Fibroblast of mammary gland (primary cell): ENCODE measurements at places on chromosomes 16 and 17.

DNA sequence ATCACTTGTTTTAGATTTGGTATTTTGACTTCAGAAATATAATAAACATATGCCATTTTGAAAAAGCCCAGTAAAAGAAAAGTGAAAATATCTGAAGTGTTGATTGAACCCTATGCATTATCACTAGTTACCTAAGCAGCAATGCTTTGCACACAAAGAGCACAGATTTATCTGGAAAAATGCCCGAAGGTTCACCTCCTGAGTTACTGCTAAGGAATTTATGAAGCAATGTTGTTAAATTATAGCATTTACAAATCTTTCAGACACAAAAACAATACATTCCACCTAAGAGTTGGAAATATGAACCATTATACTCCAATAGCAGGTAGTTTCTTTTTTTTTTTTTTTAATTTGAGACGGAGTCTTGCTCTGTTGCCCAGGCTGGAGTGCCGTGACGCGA, 38.9 kb upstream of the GHDC start:
- DNase-seq: peak; percentile 36

DNA sequence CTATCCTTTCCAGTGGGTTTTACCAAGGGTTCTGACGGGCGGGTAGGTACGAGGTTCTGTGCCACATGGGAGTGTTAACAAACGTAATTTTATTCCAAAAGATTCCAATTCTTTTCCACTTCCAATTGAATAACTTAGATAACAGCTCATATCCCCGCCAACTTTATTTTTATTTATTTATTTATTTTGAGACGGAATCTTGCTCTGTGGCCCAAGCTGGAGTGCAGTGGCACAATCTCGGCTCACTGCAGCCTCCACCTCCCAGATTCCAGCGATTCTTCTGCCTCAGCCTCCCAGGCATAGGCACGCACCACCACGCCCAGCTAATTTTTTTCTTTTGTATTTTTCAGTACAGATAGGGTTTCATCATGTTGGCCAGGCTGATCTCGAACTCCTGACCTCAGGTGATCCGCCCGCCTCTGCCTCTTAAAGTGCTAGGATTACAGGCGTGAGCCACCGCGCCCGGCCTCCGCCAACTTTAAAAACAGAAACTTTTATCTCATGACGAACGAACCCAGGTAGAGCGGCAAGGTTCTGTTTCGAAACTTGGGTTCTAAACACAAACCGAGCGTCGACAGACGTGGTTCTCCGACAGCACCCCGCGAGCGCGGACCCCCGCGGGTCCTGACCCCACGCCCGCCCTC, 613 bp downstream of the ECI1 start:
- DNase-seq: no peak

DNA sequence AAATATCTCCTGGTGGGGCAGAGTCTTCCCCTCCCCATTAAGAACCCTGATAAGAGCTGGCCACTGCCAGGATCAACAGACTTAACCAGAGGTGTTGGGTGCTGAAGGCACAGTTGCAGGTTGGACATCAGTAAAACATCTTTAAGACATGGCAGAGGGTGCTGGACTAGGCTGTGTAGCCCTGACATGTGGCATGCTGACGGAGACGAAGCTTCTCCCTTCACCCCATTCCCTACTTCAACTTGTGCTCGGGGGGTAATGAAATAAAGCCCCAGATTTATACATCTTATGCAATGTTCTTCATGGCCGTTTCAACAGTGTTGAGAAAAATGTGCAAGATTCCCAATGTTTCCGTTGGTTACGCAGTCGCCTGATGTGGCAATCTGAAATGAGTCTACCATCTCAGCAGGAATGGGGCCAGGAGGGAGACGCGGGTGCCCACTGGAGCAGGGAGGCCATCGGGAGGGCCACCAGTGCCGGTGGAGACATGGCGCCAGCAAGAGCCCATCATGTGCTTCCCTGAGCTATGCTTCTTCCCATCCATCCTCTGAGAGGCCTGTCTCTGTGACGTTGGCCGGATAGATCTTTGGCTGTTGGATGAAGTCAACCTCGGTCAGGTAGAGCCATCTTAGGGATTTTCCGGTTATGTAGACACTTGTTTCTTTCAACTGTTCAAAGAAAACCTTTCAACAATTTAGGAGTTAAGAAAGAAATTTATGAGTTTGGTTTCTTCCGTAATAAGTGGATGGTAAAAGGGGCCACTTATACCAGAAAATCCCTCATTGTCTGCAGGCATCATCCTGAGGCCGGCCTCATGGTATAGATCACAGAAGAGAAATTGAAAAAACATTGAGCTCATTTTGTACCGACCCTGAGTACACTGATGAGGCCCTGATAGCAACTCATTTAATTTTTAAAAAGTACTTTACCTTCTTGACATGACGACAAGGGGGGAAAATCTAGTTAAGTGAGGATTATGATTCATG, 6.4 kb downstream of the IRF8 start:
- no peak for DNase-seq

DNA sequence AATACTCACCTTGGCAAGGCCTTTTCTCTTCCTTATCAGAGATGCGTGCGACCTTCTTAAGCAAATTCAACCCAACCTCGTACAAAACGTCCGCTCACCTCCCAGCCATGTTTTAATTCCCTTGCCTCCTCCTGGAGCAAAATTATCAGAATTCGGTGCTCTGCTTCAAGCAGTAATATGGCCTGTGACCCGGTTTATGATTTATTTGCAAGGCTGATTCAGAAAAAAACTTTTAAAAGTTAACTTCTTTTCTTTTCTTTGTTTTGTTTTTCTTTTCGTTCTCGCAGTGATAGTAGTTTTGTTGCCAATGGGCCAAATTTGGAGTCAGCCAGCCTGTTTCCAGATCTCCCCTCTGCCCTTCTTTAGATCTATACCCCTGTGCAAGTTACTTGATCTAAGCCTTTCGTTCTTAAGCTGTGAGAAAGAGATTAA, at the start of gene PHLPP2:
Gene PHLPP2 (minus strand): TSS at position 382 of the 432 bp plus-strand sequence. CDS start 9,906 bp downstream, outside the sequence.
- peak; percentile 5 for DNase-seq

GRCh38 chr17:16449121-16449570, 33.8 kb downstream of the TRPV2 start:
- peak; percentile 81 for DNase-seq

GRCh38 chr16:31064882-31065461, 9.1 kb downstream of the ZNF668 start:
- peak; percentile 98 for DNase-seq

DNA sequence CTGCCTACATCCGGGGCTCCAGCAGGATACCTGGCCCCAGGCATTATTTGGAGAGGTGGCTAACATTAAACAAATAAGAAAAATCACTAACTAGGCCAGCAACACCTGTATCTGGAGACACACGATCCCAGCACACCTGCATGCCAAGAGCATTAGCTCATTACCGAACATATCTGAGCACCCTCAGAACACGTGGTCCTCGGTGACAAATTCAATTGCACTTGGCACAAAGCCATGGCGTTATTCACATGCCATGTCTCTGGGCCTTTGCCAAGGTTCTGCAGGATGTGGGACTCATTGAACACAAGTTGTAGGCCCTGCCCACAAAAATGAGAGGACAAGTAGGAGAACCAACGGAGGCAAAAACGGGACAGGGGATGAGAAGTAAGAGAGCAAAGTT, 552.3 kb downstream of the TOX3 start:
- DNase-seq: peak; percentile 5

GRCh38 chr17:73770115-73770848, 126.0 kb upstream of the SDK2 start:
- peak; percentile 94 for DNase-seq

DNA sequence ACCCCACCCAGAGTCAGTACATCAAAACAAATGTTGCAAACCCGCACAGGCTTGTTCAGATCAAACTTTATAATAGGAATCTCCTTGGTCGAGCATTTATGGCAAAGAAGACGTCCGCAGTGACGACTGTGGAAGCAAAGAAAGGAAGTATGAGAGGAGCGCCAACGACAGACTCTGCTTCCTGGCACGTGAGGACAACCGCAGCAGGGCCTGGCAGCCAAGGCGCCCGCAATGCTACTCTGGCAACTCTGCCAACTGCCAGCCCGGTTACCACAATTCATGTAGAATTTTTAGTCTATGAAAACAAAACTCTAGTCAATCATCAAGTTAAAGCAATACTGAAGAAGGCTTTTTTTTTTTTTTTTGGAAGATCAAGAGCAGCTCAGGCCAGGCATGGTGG, 24.8 kb downstream of the CYB5D2 start:
- no peak for DNase-seq

- no peak for DNase-seq
Observed at GRCh38 chr17:27616414-27616813, 14.6 kb upstream of the LGALS9 start.

- peak; percentile 9 for DNase-seq
Observed at GRCh38 chr17:73430848-73431247, 119.0 kb upstream of the CDC42EP4 start.

DNA sequence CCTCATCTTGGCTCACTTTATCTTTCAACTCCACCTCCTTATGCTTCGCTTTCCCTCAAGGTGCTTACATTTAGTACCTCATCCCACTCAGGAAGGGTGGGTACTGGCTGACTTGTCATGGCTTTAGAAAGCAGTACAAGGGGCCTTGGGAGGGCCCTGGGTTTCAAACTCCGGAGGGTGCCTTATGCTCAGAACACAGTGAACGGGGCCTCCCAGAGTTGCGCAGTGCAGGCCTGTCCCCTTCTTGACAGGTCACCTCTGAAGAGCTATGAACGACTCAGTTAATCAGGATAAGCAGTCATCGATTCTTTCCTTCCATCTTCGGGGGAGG, 6.0 kb downstream of the COG1 start:
- no peak for DNase-seq

DNA sequence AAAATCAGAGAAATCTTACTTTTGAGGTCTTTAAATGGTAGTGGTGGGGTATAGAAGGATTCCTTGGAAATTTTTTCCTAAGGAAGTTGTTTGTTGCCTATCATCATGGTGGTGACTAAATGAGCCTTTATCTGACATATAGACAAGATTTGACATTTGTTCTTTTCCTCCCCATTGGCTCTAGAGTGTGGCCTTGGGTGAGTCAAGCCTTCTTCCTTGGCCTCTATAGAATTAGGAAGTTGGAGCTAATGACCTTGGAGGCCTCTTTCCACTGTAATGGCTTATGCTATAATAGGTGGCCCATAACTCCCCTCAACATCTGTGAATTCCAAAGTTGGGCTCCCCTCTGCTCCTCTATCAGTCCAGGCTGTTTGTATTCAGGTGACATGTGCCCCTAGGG, 79.1 kb upstream of the HNF1B start:
- DNase-seq: no peak

- DNase-seq: peak; percentile 71
Observed at GRCh38 chr17:77471984-77472461, 331.3 kb downstream of the SEC14L1 start.

- no peak for DNase-seq
Observed at GRCh38 chr16:4082474-4083044, 33.7 kb downstream of the ADCY9 start.

GRCh38 chr17:9677896-9678295, 32.6 kb downstream of the USP43 start:
- DNase-seq: no peak

DNA sequence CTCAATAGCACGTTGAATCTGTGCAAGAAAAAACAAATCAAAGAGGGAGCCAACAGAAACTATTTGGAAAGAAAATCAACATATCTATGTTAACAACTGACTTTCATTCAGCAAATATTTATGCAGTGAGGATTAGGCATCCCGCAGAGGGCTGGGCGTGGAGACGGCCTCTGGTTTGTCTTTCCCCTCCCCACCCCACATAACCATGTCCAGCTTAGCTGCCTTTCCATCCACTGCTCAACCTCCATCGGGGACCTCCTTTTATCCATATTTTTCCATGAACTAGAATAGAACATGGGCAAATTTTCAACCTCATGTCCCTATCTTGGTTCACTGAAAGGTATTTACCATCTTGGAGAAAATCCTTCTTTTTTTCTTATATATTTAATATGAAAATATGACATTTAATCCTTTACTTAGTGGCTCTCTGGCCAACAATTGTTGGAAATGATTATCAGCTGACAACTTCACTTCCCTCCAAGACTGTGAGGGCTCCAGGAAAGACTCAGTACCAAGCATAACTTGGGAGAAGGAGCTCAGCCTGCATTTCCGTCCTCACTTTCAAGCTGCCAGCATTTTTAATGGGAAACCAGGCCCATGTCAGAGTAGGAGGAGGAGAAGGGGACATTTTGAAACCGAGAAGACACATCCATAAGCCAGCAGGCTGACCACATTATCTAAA, 462.6 kb upstream of the MAF start:
- no peak for DNase-seq

DNA sequence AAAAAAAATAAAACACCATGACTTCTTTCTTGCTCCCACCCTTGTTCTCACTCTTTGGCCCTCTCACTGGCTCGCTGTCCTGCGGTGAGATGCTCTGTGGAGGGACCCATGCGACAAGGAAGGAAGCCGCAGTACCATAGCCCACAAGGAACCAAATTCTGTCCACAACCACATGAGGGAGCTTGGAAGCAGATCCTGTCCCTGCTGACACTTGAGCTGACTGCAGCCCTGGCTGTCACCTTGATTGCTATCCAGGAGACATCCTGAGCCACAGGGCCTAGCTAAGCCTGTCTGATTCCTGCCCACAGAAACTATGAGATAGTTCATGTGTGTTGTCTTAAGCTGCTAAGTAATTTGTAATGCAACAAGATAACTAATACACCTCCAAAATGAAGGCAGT, 4.8 kb upstream of the MT2A start:
- peak; percentile 53 for DNase-seq

GRCh38 chr17:280901-281300, 71.7 kb downstream of the RPH3AL start:
- DNase-seq: no peak

- no peak for DNase-seq
Observed at GRCh38 chr17:69445132-69445531, 30.6 kb downstream of the MAP2K6 start.

DNA sequence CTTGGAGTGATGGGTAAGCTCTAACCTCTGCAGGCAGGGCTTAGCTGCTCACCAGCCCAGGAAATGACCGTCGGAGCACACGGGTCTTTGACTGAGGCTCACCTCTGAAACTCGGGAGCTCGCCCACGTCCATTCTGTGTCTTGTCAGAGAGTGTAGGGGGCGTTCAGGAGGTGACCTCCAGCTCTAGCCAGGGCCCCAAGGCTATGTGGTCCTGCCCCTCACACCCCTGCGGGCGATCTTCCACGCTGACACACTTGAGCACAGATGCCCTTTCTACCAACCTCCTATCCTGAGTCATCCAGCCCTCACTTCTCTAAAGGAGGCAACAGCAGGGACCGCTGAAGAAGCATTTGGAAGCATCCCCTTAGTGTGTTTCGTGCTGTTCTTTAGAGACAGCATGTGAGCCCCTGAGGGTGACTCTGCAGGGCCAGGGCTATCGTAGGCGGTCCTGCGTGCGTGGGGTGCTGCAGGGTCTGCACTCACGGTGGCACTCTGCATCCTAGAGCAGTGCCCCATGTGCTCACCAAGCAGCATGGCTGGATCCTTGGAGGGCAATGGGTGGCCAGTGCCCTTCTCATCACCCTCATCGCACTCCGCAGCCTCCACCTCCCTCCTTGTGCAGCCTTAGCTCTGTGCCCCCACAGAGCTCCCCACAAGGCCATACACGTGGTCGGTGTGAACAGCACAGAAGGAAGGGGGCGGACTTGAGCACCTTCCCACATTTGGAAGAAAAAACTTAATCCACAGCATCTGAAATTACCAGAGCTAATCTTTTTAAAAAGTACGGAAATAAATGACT, 33.8 kb downstream of the SLC47A1 start:
- DNase-seq: no peak
